ENCODE measurements at places on chromosomes 12 and 14.

DNA sequence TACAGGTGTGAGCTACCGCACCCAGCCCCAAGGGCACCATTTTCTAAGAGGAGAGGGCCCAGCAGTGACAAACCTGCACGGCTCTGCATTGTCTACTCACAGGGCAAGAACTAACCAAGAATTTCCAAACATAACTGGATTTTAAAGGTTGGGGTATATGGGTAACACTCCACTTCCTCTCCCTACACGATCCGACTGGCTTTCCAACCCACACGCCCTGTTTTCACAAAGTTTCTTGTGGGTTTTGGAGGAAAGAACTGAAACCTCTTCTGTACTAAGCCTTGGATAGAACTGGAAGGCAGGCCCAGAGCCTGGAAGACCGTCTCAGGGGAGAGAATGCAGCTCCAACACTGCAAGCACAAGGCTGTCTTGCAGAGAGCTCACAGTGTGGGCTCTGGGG is 24.9 kb downstream of the SNRNP35 start:
- DNase-seq = no peak

DNA sequence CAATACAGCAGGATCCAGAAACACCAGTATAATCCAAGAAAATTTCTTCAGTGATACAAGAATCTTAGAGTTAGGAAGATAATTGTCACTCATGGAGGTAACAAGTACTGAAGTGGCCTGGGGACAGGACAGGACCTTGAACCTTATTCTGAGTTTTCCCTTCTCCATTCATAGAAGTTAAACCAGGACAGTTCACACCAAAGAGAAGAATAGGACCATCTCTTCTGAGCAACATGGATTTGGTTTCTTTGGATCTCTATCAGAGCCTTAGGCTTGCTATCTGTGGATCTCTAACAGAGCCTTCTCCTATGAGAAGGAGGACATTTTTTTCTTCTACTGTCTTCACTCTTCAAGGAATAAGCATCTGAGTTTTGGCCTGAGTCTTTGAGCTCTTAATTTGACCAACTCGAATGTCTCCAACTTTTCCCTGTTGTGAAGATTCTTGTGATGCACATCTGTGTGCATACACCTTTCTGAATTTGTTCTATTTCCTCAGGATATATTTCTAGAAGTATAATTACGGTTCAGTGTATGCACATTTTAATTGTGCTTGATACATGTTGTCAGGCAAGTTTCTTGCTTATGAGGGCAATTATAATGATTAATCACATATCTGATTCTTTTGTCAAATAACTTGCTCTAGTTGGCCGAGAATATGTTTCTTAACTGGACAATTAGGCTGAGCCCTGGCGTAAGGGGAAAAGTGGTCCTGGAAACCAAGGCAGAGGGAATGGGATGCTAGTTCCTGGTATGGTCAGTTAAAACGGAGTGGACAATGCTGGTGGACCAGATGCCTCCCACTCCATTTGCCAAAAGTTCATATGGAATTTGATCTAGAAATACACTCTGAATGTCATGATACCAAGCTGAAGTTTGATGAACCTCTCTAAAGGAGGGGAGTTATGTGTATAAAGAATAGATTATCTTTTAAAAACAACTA is 6.6 kb downstream of the KRT6A start:
- no peak for DNase-seq

DNA sequence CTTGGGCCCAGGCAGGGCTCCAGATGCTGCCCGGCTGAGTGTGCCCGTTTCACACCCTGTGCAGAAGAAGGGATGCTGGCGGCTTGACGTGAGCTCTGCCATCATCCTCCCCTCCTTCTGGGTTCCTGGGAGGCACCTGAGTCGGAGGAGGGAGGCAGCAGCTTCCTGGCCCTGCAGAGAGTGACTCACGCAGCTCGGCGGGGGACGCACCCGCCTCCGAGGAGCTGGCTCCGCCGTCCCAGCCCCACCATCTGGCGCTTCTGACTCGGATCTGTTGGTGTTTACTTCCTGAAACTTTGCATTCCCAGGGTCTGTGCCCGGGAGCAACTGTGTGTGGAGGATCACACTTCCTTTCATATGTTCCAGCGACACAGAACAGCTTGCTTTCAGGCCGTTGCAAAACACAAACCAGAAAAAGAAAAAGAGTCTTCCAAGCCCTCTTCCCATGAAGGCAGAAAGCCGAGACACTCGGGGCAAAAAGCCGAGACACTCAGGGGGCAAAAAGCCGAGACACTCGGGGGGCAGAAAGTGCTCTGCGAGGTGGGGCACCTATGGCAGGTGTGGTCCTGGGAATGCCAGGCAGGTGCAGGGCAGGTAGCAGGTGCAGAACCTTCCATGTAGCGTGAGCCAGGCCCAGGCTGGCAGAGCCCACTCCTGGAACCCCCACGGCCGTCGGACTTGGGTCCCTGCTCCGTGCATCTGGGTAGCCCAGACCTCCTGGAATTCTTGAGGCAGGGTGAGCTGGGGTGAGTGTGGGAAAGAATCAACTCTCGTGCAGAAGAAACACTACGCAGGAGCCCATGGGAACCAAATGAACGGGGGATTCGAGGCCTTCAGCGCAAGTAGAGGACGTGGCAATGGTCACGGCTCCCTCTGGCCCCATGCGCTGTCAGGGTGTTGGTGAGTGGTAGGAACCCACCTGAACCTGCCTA is 27.6 kb upstream of the GALNT9 start:
- no peak for DNase-seq

- no peak for DNase-seq
Observed at GRCh38 chr14:104101086-104101621, 15.7 kb downstream of the ASPG start.

- DNase-seq = no peak
Observed at GRCh38 chr12:7032990-7033389, 14.7 kb upstream of the LPCAT3 start.

GRCh38 chr14:21037156-21037555 is 2.5 kb upstream of the RNASE13 start:
- DNase-seq = no peak

GRCh38 chr14:67311868-67312267 is 47.7 kb downstream of the ATP6V1D start:
- no peak for DNase-seq

GRCh38 chr14:96038920-96039632 is at the start of gene C14orf132:
Gene C14orf132 (plus strand): TSS chr14:96039362. CDS start chr14:96039501, 139 bp downstream.
- DNase-seq = peak; percentile 9

DNA sequence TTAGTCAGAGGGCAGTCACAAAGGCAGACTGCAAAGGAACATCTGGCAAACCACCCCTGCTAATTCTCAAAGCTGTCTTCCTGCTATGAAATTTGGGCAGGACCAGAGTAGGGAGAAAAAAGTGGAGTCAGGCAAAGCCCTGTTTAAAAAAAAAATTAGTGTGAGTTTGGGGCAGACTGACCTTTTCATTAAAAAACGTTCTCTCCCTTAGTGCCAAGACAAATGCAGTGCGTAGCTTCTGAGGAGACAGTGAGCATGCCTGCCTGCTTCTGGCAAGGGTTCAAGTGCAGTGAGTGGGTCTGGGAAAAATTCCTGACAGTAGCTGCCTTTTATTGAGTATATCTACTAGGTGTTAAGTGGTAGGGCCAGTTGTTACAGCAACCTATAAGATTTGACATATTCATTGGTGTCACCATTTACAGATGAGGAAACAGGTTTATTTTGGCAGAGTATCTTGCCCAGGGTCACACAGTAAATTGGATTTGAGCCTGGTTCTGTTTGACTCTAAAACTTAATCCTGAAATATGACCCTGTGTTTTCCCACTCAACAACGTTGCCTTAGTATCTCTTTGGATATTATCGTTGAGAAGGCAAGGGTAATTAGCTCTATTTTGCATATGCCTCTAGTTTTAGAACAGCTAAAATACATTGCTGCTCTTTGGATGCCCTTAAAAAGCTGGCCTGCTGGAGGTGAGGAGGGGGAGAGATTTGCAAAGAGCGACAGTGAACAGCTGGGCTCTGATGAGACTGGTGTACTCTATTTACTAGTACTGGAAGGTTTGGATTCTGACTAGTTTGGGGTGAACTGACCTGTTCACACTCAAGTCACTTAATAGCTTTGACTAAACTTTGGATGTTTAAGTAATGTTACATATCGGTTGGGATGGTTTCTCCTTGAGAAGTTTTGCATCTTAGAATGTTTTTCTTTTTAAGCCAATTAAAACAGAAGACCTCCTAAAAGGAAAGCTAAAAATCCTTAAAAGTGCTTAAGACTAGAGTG is 72.8 kb downstream of the PAPOLA start:
- DNase-seq = no peak

GRCh38 chr14:20468764-20469241 is 403 bp upstream of the PNP start:
- DNase-seq = no peak

DNA sequence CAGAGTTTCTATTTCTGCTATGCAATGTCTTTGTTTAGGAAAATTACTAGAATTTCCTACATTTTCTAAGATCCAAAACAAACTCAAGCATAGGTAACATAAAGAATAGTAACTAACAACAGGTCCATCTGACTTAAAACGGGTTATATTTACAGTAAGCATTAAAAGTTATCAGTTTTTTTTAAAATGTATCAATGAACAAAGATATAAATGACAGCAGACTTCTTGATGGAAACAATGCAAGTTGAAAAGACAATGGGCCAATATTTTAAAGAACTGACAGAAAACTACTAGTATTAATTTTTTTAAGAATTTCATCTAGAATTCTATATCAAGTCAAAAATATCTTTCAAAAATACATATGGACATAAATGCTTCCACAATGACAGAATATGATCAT is 367.1 kb upstream of the MGAT4C start:
- DNase-seq = no peak

GRCh38 chr12:94171595-94171930 is 23.2 kb downstream of the PLXNC1 start:
- no peak for DNase-seq

DNA sequence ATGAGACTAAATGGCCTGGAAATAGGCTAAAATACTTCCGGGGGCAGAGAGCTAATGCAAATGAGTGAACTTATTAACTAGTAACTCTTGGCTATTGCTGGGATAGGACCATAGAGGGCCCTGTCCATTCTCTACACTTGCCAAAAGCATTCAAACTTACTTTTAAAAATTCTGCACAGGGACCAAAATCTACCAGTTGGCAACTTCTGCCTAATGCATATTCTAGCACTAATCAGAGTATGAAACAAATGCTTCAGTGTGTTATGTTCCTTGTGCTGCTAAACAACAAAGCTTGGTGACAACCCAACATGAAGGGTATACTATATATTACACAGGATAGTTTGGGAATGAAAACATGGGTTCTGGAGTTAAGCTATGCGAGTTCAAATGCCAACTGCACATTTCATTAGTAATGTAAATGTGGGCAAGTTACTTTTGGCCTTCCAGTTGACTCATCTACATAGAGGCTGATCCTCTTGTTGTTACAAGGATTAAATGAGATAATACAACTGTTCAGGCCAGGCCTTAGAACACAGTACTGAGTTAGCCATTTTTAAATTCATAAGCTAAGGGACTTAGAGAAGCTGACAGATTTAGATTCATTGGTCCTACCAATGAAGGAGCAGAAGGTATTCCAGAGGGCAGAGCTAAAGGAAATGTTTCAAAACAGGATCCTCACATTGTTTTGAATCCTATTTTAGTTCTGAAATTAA is 32.4 kb downstream of the HIGD1C start:
- no peak for DNase-seq

DNA sequence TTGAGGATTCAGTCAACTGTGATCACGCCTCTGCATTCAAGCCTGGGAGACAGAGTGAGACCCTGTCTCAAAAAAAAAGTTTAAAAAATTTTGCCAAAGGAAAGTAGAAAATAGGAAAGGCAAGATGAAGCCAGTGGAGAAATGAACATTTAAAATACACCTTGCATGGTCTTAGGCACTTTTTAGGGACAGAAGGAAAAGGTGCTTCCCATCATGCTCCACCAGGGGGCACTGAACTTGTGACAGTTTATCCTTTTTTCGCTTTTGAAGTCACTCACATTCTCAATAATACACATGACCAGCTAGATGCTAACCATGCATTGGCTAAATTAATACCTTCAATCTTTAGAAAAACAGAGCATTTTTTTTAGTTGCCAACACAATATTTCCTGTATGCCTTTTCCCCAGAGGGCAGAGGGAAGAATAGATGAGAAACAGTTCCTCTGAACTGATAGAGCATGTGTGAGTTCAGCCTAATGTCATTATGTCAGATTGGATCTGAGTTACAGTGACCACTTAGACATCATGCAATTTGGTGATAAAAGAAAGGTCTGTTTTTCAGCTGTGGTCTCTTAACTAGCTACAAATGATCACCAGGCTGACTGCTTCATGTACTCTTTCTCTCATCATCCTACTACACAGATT is 221.8 kb upstream of the SSTR1 start:
- DNase-seq = peak; percentile 19

DNA sequence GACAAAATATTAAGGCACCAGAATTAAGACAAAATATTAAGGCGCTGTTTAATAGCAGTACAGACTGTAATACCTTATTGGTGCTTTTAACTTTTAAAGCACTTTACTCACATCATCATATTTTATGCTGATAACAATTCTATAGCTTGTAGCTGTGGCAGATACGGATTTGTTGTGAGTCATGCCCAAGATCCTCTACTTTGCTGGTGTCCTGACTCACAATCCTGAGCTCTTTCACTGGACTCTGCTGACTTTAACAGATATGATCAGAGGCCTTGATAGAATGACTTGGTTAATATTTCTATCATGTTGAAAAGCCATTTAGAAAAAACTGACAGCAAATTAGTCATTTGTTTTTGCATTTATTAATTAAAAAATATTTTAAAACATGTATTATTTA is 99.0 kb upstream of the PKP2 start:
- DNase-seq = no peak

DNA sequence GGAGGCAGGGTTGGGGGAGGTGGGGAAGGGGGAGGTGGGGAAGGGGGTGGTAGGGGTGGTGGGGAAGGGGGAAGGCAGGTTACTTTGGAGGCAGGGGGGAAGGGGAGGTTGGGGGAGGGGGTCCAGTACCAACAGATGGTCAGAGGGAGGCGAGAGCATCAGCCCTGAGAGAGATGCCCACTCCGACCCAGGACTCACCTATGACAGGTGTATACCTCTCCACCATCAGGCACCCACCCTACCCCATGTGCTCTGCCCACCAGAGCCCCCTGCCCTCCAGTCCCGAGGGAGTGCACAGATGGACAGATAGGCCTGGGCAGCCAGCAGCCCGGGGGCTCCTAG is 18.6 kb downstream of the JAG2 start:
- DNase-seq = no peak

GRCh38 chr12:32457251-32458025 is 58.1 kb downstream of the FGD4 start:
- no peak for DNase-seq

GRCh38 chr12:125028106-125028505 is 34.7 kb downstream of the BRI3BP start:
- no peak for DNase-seq

DNA sequence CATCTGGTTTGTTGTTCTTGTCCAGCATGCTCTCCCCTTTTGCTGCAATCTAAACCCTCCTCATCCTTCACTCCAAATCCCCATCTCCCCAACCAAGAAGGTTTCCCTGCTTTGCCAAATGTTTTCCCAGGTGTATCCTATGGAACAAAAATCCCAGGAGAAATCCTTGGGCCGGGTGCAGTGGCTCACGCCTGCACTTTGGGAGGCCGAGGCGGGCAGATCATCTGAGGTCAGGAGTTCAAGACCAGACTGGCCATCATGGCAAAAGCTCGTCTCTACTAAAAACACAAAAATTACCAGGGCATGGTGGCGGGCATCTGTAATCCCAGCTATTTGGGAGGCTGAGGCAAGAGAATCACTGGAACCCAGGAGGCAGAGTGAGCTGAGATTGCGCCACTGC is 5.0 kb downstream of the KSR2 start:
- no peak for DNase-seq

- no peak for DNase-seq
Observed at GRCh38 chr12:54148560-54149429, 40.0 kb downstream of the SMUG1 start.
